Stimulated activated CD4-positive, alpha-beta T cell treated with anti-CD3 and anti-CD28 coated beads, Interleukin-12 subunit alpha, Interleukin-12 subunit beta, amount 100 ng/mL, for 4 hours (primary cell): ENCODE measurements at places on chromosomes 12 and 14.

DNA sequence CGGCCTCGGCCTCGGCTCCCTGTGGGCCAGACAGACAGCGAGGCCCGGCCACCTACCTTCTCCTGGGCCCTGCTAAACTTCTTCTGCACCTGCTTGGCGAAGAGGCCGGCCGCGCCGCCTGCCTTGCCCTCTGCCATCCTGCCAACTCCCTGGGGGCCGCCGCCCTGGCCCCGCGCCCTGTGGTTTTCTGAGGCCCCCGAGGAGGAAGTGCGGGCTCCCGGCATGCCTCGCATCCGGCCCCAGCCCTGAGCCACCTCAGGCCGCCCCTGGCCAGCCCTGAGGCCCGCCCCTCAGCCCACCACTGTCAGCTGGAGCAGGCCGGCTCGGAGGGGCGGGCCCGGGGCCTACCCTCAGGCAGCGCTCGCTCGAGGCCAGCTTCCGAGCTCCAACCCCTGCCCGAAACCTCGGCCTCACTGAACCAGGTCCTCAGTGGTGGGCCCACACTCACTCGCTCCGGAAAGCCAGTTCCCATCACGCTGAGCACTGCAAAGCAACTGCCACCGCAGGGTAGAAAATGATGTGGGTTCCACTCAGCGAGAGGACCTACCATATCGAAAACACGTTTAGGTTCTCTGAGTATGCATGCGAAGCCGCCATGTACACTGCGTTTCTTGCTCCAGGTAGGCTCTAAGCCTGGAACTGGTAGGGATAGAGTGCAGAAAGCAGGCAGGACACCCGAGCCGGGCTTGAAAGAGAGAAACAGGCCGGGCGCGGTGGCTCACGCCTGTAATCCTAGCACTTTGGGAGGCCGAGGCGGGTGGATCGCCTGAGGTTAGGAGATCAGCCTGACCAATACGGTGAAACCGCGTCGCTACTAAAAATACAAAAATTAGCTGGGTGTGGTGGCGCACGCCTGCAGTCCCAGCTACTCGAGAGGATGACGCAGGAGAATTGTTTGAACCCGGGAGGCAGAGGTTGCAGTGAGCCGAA is at the start of gene BIN2:
TSS of gene BIN2 (minus strand) at position 209 of the 930 bp plus-strand sequence. CDS start at position 137, 72 bp downstream.
- DNase-seq: peak; percentile 61

DNA sequence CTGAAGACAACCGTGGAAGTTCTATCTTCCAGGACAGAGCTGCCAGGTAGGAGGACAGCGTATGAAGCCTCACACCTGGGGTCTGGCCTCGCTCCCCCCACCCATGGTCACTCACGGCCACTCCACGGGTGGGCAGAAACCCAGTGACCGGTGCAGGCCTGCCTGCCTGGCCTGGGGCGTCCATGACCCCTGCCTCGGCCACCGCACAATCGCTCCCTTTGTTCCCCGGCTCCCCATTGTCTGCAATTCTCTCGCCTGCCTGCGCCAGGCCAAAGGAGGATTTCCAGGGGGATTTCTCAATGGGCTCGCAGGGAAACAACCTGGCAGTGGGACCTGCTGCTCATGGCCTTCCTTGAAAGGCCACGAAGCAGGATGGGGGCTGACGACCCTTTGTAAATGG is 22.6 kb downstream of the CCDC85C start:
- DNase-seq: no peak

- DNase-seq: no peak
Measured at GRCh38 chr14:89616852-89617341, 199.9 kb upstream of the FOXN3 start.

GRCh38 chr12:84857525-84858208 is 54.9 kb downstream of the SLC6A15 start:
- no peak for DNase-seq

- DNase-seq: no peak
Measured at GRCh38 chr12:14057895-14058294, 76.5 kb upstream of the GRIN2B start.

DNA sequence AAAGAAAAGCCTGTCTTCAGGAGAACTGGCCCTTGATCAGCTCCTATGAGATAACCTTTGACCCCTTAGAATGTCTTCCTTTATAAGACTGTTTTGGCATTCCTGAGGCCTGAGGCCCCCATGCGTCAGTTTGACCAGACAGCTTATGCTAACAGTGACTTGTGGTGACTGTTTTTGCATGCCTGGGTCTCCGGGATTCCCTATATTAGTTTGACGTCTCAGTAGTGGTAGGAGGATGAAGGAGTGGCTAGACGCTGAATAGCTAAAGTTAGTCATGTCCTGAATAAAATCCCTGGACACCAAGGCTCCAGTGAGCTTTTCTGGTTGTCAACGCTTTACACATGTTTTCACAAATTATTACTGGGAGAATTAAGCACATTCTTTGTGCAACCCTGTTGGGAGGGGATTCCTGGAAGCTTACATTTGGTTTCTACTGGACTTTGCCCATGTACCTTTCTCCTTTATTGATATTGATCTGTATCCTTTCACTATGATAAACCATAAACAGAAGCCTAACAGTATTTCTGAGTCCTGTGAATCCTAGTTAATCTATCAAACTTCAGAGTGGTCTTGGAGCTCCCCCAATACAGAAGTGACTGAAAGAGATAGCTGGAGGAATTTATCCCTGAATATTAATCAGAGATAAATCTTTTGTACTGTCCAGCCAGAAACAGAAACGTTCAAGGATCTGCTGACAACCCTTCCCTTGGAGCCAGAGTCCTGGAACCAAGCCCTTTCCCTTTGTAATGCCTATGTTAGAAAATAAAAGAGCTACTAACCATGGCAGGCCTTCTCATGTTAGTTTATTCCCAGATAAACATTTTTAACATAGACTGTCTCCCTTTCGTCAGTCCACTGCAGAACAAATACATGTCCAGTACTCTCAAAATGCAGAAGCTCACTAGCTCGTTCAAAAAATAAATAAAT is 479.2 kb downstream of the RPS29 start:
- no peak for DNase-seq

GRCh38 chr14:74573421-74574089 is 38.5 kb downstream of the LTBP2 start:
- DNase-seq: no peak

GRCh38 chr12:90910958-90911357 is 44.0 kb downstream of the CCER1 start:
- no peak for DNase-seq

GRCh38 chr14:51219473-51220448 is 20.3 kb upstream of the TMX1 start:
- no peak for DNase-seq

- DNase-seq: no peak
Measured at GRCh38 chr12:13066459-13066858, 22.3 kb downstream of the FAM234B start.

DNA sequence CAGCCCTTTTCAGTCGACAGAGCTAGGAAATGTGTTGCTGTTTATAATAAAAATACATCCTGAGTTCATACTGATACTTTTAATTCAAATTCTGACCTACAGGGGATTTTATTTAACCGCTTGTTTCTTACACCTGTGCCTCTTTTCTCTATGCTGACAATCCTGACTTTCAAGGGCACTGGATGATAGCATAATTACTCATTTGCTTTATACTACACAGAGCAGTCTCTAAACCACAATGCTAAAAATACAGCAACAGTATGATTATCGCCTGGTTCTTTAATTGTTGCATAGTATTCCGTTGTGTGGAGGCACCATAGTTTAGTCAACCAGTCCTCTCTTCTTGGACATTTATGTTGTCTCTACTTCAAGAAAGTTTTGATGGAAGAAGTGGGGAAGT is 372.9 kb downstream of the DPF3 start:
- no peak for DNase-seq

- no peak for DNase-seq
Measured at GRCh38 chr12:71972441-71973074, 33.9 kb downstream of the TPH2 start.

- peak; percentile 66 for DNase-seq
Measured at GRCh38 chr14:22872033-22872832, 693 bp downstream of the LRP10 start.

- no peak for DNase-seq
Measured at GRCh38 chr14:45587142-45587541, 334.1 kb upstream of the MIS18BP1 start.

DNA sequence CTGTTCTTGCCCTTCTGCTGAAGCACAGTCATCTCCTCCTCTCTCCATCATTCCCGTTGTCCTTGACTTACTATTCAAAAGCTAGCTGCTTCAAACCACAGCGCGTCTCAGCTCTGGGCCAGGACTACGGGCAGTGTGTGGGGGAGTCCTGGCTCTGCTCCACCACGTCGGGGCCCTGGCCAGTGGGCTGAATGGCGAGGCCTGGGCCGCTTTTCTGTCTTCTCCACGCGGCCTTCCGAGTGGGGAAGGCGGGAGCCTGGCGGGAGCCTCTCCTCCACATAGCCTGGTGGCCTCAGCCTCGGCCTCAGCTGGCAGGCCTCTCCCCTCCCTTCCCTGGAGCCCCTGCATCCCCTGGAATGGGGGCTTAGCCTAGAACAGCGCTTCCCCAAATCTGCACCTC is 16.5 kb downstream of the ANKRD9 start:
- no peak for DNase-seq

DNA sequence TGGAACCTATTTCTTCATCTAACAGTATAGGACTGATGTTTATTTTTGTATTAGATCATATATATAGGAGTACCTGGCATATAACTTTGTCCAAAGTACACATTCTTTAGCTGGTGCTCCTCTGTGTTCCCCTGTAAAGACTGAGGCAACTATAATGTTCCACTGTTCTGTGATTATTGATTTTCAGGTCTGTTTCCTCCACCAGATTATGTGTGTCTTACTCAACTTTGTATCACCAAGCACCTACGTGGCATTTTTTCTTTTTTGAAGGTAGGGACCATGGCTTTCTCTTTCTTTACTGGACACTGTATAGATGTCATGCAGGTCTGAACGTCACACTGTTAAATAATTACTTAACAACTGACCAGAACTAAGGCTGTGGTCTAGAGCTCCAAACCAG is 29.3 kb downstream of the BICD1 start:
- no peak for DNase-seq

DNA sequence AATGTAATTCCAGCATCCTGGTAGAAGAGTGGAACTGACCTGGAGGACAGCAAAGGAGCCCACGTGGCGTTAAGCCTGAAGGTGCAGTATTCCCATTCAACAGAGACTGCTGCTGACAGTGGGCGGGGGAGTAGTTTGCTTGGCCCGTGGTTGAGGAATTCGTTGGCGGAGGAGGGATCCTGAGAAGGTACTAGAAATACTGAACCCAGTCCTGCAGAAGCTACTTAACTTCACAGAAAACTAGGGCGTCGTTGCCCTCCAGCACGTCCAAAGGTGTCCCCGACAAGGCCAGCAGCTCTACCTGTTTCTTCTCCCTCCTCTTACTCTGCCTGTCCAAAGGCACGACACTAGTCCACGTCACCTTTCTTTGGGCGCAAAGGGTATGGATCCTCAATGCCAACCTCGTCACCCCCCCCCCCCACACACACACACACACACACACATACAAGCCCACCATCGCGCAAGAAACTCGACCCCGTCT is 303 bp downstream of the PUS7L start:
- peak; percentile 25 for DNase-seq

DNA sequence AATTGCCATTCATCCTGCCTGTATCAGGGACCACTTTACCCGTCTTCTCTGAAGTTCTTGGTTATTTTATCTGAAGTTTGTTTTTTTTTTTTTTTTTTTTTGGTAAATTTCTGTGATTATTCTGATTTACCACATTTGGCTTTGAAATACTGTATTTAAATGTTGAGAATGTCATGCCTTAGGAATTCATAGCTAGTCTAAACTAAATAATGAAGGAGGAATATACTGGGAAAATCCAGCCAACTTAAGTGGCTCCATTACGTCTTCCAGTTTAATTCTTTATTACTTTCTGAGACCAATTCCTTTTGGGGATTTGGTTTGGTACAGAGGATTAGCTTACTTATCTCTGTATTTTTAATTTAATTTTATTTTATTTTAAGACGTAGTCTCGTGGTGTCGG is 60.3 kb upstream of the KCNMB4 start:
- DNase-seq: no peak

DNA sequence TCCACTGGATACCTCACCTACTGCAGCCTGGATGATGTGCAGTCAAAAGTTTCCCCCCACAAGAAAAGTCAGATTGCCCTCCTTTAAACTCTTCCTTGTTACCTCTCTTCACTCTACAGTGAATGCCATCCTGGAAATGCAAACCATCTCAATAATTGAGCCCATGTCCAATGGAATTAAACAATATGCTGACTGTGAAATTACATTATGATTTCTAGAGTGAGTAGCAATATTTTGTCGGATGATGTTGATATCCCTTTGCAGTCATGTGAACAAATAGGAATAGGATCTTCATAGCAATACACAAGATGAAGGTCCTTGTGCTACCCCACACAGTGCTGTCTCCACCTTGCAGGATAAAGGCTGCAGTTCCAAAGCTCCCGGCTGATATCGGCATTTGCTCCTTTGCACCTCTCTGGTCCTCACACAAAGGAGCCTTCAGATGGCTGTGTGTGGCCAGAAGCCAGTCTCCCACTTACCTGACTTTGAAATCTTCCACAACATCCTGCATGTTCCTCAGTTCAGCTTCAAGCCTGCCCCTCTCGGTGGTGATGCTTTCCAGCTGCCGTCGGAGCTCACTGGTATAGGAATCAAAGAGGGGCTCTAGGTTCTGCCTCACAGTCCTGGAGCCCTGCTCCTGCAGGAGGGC is 1.5 kb downstream of the KRT75 start:
- DNase-seq: no peak

GRCh38 chr14:76846331-76847047 is 20.3 kb downstream of the LRRC74A start:
- DNase-seq: no peak

DNA sequence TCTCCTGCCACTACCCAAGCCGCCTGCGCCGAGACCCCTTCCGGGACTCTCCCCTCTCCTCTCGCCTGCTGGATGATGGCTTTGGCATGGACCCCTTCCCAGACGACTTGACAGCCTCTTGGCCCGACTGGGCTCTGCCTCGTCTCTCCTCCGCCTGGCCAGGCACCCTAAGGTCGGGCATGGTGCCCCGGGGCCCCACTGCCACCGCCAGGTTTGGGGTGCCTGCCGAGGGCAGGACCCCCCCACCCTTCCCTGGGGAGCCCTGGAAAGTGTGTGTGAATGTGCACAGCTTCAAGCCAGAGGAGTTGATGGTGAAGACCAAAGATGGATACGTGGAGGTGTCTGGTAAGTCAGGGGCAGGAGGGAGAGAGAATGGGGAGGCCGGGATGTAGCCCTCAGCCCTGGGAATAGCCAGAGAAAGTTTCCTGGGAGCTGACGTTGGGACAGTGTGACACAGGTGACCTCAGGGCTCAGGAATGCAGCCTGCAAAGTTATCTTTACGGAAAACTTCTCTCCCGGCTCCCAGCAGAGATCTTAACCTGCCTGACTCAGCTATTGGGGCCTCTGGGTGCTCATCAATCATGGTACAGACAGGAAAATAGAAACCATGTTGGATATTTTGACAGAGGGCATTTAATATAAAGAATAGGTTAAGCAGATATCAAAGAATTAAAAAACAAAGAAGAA is 747 bp downstream of the HSPB8 start:
- no peak for DNase-seq

DNA sequence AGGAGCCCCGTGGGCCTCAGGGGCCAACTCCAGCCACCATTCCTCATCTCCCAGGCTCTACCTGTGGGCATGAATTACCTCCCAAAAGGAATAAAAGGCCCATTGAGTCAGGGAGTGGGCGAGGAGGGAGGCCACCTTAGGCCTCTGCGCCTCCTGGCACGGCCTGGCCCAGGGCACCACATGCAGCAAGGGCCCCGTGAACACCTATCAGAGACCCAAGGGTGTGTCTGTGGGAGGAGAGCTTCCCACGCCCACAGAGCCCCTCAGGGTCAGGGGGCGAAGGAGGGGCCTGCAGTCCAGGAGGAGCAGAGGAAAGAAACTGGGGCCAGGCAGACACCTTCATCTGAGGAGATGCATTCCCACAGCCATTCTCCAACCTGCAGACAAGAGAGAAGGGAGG is 12.2 kb downstream of the RAPGEF3 start:
- no peak for DNase-seq
